ENCODE measurements at places on chromosomes 2 and 18. TPM values are rescaled to one million over a fixed set of nuclear protein-coding genes. Genes with fewer than 3 reads are reported as not detected.

The FEV gene
- total RNA-seq: not detected

The FAM117B gene
- total RNA-seq: 17.5 TPM

The DPP4 gene
- total RNA-seq: 22.8 TPM

The TLX2 gene
- not detected for total RNA-seq

The TMEM198 gene
- 1.6 TPM for total RNA-seq

- H3K27ac ChIP-seq: no peak overlapping the region
- H3K36me3 ChIP-seq: no peaks in the 10 kb centered on the region
- no peaks in the 10 kb centered on the region for H3K27me3 ChIP-seq
- DNase-seq: no peak
Observed at GRCh38 chr2:101883860-101884259, 107.9 kb upstream of the IL1R2 start.

DNA sequence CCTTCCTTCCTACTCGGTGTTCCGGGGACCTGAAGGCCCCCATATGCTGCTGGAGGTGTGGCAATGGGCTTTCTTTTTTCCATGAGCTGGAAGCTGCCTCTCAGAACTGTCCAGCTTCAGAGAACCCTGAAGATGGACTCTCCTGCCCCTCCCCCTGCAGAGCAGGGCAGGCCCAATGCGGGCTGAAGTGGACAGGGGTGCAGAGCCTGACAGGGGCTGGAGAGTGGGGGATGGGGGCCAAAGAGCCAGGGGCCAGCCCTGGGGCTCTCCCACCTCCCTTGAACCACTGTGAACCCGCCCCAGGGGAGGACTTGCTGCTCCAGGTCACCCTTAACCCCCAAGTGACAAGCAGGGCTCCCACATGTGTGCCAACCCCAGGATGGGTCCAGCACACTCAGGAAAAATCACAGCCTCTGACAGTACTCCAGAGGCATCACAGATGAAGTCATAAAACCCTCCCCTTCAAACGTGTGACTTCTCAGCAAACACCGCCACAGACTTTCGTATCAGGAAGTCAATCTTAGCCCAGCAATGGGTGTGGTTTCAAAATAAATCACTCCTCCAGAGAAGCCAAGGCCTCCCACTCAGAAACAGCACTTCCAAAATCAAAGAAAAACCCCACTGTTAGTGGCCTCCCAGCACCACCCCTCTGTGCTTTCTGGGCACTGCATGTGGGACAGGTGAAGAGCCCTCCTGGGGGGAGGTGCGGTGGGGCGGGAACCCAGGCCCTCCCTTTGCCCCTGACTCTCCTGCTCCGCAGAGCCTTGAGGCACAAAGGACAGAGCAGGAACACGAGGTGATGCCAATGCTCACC lies 135.8 kb downstream of the HDAC4 start:
- peak overlapping the region; percentile 55 for H3K27ac ChIP-seq
- H3K27me3 ChIP-seq: no peaks in the 10 kb centered on the region
- peaks cover 96% of the 10 kb centered on the region for H3K4me1 ChIP-seq
- no peak for DNase-seq
- no peak overlapping the region for H3K4me3 ChIP-seq
- H3K36me3 ChIP-seq: no peaks in the 10 kb centered on the region

GRCh38 chr2:44342854-44343253 lies 18.4 kb downstream of the PREPL start:
- H3K4me1 ChIP-seq: no peaks in the 10 kb centered on the region
- DNase-seq: no peak
- H3K27me3 ChIP-seq: no peaks in the 10 kb centered on the region
- H3K4me3 ChIP-seq: no peak overlapping the region
- no peak overlapping the region for H3K27ac ChIP-seq

DNA sequence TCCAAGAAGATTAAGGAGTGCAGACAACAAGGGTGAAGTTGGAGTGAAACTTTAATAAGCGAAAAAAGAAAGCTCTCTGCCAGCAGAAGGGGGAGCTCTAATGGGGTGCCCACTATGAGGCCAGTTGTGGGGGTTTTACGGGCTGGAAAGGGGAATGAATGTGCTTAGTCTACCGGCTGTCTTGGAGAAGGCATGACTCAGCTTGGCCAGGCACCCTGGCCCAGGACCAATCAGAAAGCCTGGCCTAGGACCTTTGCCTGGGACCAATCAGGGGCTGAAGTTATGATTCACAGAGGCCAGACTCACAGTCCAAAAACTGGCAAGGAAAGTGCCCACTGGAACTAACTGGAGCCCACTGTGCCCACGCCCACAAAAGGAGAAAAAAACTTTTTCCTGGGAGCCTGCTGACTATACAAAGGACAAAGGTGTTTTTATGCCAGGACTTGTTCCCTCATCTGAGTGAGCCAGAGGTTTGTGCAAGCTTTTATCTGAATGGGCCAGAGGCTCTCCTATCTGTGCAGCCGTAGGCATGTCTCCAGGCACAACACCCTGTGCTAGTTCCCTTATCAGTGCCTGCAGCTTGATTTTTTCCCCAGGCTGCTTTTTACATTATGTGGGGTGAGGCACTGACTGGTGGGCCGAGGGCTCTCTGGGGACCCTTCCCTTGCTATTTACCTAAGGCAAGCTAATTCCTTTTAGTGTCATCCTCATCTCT lies 18.6 kb downstream of the CMPK2 start:
- no peak overlapping the region for H3K4me3 ChIP-seq
- no peaks in the 10 kb centered on the region for H3K27me3 ChIP-seq
- no peaks in the 10 kb centered on the region for H3K36me3 ChIP-seq
- H3K27ac ChIP-seq: no peak overlapping the region
- no peak for DNase-seq
- H3K4me1 ChIP-seq: no peaks in the 10 kb centered on the region

DNA sequence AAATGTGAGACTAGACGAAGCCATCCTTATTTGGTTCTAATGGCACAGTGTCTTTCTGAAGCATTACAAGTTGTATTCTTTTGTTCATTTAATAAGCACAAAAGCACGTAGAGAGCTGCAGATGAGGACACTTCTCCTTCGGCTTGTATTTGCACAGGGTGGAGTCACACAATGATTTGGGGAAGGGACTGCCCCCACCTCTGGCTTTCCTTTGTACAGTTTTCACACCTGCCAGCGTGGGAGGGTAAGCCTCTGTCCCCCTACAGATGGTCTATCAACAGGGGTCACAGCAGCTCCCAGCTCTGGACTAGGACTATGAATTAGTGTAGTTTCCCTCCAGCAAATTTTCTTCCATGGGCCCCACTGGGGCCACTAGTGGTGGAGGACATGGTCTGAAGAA lies 108.2 kb upstream of the KLHL14 start:
- H3K27ac ChIP-seq: no peak overlapping the region
- no peaks in the 10 kb centered on the region for H3K36me3 ChIP-seq
- no peak overlapping the region for H3K4me3 ChIP-seq
- H3K27me3 ChIP-seq: no peaks in the 10 kb centered on the region

GRCh38 chr2:10892796-10893350 lies 18.9 kb upstream of the KCNF1 start:
- no peaks in the 10 kb centered on the region for H3K36me3 ChIP-seq
- no peak for DNase-seq
- no peak overlapping the region for H3K27ac ChIP-seq
- no peak overlapping the region for H3K4me3 ChIP-seq

- DNase-seq: no peak
- H3K4me3 ChIP-seq: no peak overlapping the region
- no peak overlapping the region for H3K27ac ChIP-seq
- H3K4me1 ChIP-seq: peaks cover 4% of the 10 kb centered on the region
- H3K27me3 ChIP-seq: no peaks in the 10 kb centered on the region
Observed at GRCh38 chr2:892401-892800, 58.2 kb upstream of the SNTG2 start.

- H3K27ac ChIP-seq: no peak overlapping the region
- no peak for DNase-seq
- no peaks in the 10 kb centered on the region for H3K27me3 ChIP-seq
- H3K4me3 ChIP-seq: no peak overlapping the region
- H3K4me1 ChIP-seq: no peaks in the 10 kb centered on the region
- no peaks in the 10 kb centered on the region for H3K36me3 ChIP-seq
Observed at GRCh38 chr18:35646449-35646848, 64.9 kb downstream of the GALNT1 start.
